ENCODE measurements at places on chromosomes 3 and 15. TPM values are rescaled to one million over a fixed set of nuclear protein-coding genes. Genes with fewer than 3 reads are reported as not detected.

The TMCO5A gene
- not detected for total RNA-seq

The NFKBIZ gene
- 65.0 TPM for total RNA-seq

The CEMIP gene
- total RNA-seq = 0.19 TPM

The IMPG2 gene
- total RNA-seq = 0.98 TPM

The ISG20 gene
- total RNA-seq = 4.9 TPM

The ZKSCAN7 gene
- total RNA-seq = 1.6 TPM

The TTLL13 gene
- total RNA-seq = 0.38 TPM

The ZBTB11 gene
- 20.9 TPM for total RNA-seq

The FAN1 gene
- total RNA-seq = 10.5 TPM

The GHSR gene
- not detected for total RNA-seq

The A4GNT gene
- total RNA-seq = not detected

The FILIP1L gene
- total RNA-seq = 30.1 TPM

The TF gene
- total RNA-seq = under 0.01 TPM

The SERPINI2 gene
- total RNA-seq = not detected

The FBXW12 gene
- total RNA-seq = not detected

The THUMPD3 gene
- 22.2 TPM for total RNA-seq

The CCDC32 gene
- 24.2 TPM for total RNA-seq

The PRKAR2A gene
- 58.5 TPM for total RNA-seq

The ST8SIA2 gene
- total RNA-seq = not detected

The GABRA5 gene
- total RNA-seq = not detected

The DNAJA4 gene
- 3.7 TPM for total RNA-seq

The TLR9 gene
- total RNA-seq = under 0.01 TPM

The NR1I2 gene
- total RNA-seq = not detected

The ARPP21 gene
- under 0.01 TPM for total RNA-seq

The GOLGA6L6 gene
- not detected for total RNA-seq

The IL17RE gene
- total RNA-seq = 0.33 TPM

The GOLGA8T gene
- not detected for total RNA-seq

The CHAC1 gene
- 7.8 TPM for total RNA-seq

The AGBL1 gene
- under 0.01 TPM for total RNA-seq

The CLRN1 gene
- total RNA-seq = not detected

The RTP3 gene
- not detected for total RNA-seq

The KLHL6 gene
- total RNA-seq = 11.7 TPM

The FGD5 gene
- 127 TPM for total RNA-seq

The CX3CR1 gene
- total RNA-seq = not detected

The SEMA3G gene
- 18.2 TPM for total RNA-seq

The CYP1A1 gene
- total RNA-seq = 10.5 TPM

The GCSAM gene
- total RNA-seq = not detected

The KCNMB3 gene
- total RNA-seq = 2.3 TPM

The NOX5 gene
- 0.33 TPM for total RNA-seq

The EHHADH gene
- 1.6 TPM for total RNA-seq

The PPP4R2 gene
- total RNA-seq = 63.0 TPM

The SSR3 gene
- total RNA-seq = 322 TPM

The MTMR10 gene
- 72.2 TPM for total RNA-seq

The TRPM1 gene
- total RNA-seq = 0.38 TPM

The GATM gene
- 0.65 TPM for total RNA-seq

The SAMMSON gene
- not detected for total RNA-seq

The CSPG5 gene
- 0.67 TPM for total RNA-seq

The HCLS1 gene
- total RNA-seq = 34.3 TPM

The CP gene
- total RNA-seq = under 0.01 TPM

The PTX3 gene
- total RNA-seq = 395 TPM

Data from vein endothelial cell (primary cell).